Epithelial cell of proximal tubule (primary cell): ENCODE measurements at places on chromosomes 5 and 9. TPM values are rescaled to one million over a fixed set of nuclear protein-coding genes. Genes with fewer than 3 reads are reported as not detected.

Gene SPATA6L
- 0.92 and 1.7 TPM in 2 replicates for total RNA-seq

Gene GKAP1
- total RNA-seq: 2.0 and 5.0 TPM in 2 replicates

Gene CMYA5
- 0.35 and 2.8 TPM in 2 replicates for total RNA-seq

Gene TAS2R1
- total RNA-seq: not detected in 2 replicates

Gene PSD2
- not detected in 2 replicates for total RNA-seq

Gene CTNND2
- total RNA-seq: 0.12 TPM in 1 of 2 replicates, not detected in the other

Gene DRD1
- total RNA-seq: not detected in 2 replicates

Gene SPINK6
- not detected in 2 replicates for total RNA-seq

Gene GDNF
- total RNA-seq: 0.23 TPM in 1 of 2 replicates, not detected in the other

Gene TMEM161B
- 7.5 and 9.5 TPM in 2 replicates for total RNA-seq
